ENCODE measurements at places on chromosomes 6 and 20.

DNA sequence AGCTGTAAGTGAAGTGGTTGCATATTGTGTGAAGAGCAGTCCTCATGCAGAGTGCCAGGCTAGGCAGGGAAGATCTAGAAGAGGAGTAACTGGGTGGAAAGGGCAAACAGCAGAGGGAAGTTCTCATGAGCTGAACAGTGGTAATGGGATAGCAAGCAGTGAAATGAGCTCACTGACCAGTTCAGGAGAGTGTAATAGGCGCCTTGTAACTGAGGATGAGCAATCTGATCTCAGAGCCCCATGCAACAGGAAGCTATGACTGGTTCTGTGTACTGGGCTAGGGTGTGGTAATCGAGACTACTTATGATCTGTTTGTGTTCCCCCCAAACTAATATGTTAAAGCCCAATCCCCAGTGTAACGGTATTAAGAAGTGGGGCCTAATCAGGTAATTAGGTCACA lies 98.6 kb downstream of the RFX6 start:
- no peak for DNase-seq

GRCh38 chr6:88167352-88167937 lies 1.3 kb upstream of the CNR1 start:
- DNase-seq: peak; percentile 83

- no peak for DNase-seq
Observed at GRCh38 chr20:57851025-57851682, 141.3 kb upstream of the PMEPA1 start.

DNA sequence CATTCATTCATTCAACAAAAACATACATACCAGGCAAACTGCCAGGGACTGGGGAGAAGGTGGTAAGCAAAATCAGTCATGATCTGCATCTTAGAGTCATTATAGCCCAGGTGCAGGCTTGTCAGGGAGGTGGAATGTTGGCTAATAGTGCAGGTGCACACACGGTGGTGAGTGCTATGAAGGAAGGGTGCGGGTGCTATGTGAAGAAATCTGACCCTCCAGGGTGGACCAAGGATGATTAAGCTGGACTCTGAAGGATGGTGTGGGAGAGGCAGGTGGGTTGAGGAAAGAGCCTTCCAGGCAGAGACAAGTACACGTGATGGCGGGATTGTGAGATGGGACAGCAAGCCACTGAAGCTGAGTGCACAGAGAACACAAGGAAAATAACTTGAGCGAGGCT lies 77.4 kb downstream of the B3GAT2 start:
- DNase-seq: no peak

GRCh38 chr6:33787346-33787953 lies 1.5 kb downstream of the LEMD2 start:
- no peak for DNase-seq

DNA sequence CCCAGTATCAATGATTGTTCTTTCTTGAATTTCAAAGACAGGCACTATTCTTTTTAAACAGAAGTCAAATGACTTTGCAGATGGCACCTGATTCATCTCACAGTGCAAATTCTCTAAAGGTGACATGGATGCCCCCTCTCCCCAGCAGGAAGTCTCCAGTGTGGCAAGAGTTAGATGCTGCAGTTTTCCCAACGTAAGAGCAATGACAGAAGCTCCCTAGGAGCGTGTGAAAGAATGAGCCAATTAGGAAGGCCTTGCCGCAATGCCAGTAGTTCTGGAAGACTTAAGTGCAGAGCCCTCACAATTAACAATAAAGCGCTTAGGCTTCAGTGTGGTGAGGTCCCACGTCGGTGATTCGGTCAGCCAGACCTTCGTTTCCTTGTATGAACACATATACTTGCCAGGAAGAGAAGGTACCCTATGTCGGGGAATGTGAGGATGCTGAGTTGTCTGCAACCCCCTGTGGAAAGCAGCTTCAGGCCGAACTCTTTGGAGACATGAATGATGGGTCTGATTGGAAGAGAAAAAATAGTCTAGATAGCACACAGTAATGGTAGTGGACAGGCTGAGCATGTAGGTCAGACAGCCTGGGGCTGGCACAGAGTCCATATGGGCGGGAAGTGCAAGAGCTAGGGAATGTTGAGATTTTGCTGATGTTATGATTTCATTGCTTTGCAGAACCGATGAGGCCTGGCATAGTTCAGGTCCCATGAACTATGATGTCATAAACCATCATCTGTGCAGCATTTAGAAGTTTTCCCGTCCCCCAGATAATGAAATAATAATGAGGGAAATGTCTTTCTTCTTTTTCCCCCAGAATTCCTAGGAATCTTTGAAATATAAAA lies 132.6 kb downstream of the PHACTR1 start:
- DNase-seq: peak; percentile 49

GRCh38 chr6:163756079-163756478 lies 341.6 kb downstream of the QKI start:
- DNase-seq: no peak

GRCh38 chr6:1657116-1657770 lies 47.5 kb downstream of the FOXC1 start:
- DNase-seq: peak; percentile 52

GRCh38 chr6:90351696-90352095 lies 55.1 kb upstream of the BACH2 start:
- no peak for DNase-seq

GRCh38 chr6:162942866-162943265 lies 215.1 kb downstream of the PACRG start:
- no peak for DNase-seq

GRCh38 chr20:44523746-44524145 lies 1.9 kb upstream of the SERINC3 start:
- no peak for DNase-seq

GRCh38 chr6:141833001-141833655 lies 299.6 kb upstream of the GJE1 start:
- DNase-seq: no peak

GRCh38 chr6:71420095-71420692 lies 131.6 kb downstream of the OGFRL1 start:
- no peak for DNase-seq

GRCh38 chr6:29680904-29681303 lies at the start of gene ZFP57:
Gene ZFP57, minus strand, starts transcription at chr6:29681152. Its CDS starts 4,149 bp downstream, at chr6:29677003.
- DNase-seq: no peak

- DNase-seq: no peak
Observed at GRCh38 chr6:24440897-24441598, 38.3 kb downstream of the MRS2 start.

DNA sequence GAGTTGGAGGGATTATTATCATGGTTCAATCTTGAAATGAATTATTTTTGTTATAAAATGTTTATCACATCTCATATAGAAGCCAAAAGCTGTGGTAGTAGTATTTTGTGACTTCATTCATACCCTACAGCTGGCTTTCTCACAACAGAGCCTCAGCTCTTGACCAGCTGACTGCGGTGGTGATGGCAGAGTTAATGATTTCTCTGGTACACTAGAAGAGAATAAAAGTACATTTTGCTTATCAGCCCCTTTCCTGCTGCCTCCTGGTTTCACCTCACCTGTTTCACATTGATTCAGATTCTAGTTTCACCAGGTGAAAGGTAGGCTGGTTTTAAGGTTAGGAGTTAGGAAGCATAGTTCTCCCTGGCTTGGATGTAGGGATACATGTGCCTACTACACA lies 55.7 kb downstream of the AFG1L start:
- DNase-seq: no peak

DNA sequence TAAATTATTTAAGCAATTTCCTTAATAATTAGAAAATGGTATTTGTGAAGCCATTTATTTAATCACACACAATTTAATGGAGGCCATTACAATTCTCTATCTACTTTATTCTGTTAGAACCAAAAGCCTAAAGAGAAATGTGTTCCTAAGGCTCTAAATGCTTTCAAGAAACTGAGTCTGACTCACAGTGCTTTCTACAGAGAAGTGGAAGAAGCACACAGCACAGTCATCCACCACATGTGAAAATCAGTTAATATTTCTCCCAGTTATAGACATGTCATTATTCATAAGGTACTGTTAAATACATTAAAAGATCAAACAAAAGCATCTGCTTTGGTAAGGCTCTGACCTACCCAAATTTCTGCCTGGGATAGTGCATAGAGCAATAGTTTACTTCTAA lies 214.4 kb downstream of the ALDH8A1 start:
- DNase-seq: no peak

GRCh38 chr6:15109338-15110090 lies 136.4 kb upstream of the JARID2 start:
- DNase-seq: no peak

- DNase-seq: no peak
Observed at GRCh38 chr6:111871207-111871606, 2.0 kb downstream of the FYN start.

DNA sequence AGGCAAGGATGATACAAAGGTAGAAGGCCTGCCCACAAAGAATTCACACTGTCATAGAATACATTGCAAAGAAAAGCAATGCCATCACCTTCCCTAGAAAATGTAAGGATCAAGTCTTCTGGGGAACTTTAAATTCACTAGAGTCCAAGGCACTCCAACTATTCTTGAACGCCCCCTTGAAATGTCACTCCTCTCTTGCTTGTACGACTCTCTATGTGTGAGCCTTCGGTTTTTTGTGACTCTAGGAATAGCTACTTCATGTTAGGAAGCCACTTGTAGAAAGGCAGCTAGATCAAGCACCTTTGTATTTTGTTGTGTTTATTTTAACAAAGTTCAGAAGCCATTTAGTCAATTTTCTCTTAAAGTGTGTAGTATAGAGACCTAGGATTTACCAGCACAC lies 159.2 kb upstream of the ARID1B start:
- DNase-seq: no peak

DNA sequence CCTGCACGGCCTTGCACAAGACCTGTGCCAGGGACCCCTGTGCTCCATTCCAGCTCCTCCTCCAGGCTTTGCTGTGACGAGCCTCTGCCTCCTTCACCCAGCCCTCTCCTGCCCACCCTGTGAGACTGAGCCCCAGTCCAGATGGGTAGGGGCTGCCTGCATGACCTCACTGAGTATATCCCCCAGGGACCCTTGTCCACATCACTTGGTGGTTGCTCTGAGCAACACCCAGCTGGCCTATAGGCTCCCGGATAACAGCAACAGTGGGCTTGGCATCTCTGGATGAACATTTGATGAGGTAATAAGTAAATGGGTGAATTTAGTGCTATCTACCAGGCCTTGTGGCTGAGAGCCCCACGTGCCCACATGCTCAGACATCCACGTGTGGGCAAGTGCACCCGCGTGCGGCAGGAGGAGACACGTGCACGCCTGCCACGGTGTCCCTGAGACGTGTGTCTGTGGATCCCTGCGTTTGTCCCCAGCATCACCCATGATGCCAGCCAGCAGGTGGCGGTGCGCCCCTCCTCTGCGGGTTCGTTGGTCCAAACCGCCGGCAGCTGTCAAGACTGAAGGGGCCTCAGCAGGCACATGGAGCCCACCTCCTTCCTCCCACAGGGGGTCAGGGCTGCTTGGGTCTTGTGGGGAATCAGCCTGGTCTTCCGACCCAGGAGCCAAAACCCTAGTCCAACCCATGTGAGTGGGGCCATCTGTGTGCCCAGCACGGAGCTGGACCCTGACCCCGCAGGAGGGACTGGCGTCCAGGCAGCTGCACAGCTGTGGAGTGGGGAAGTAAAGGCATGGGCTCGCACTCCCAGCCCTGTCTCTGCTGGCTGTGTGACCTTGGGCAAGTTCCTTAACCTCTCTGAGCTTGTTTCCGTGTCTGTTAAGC lies 45.9 kb downstream of the FGD2 start:
- peak; percentile 95 for DNase-seq

DNA sequence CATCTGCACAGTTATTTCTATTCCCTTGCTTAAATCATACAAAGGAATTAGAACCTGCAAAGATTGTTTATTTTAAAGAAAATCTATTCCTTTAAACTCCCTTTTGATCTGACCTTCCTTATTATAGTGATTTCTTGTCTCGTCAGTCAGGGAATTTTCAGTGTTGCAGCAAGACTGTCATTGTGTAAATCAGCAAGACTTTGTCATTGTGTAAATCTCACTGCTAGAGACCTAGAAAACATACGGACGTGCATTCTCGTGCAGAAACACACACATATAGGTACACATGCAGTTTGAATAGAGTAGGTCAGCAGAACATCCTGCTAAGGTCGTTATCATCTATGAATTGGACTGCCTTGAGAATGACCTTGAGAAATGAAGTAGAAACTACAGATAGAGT lies 6.2 kb upstream of the SGK1 start:
- DNase-seq: no peak

GRCh38 chr6:46648869-46649492 lies 3.6 kb downstream of the CYP39A1 start:
- DNase-seq: no peak

- DNase-seq: no peak
Observed at GRCh38 chr6:115717062-115717461, 343.6 kb downstream of the FRK start.

- peak; percentile 32 for DNase-seq
Observed at GRCh38 chr6:116287689-116288282, 8.1 kb upstream of the TSPYL1 start.

DNA sequence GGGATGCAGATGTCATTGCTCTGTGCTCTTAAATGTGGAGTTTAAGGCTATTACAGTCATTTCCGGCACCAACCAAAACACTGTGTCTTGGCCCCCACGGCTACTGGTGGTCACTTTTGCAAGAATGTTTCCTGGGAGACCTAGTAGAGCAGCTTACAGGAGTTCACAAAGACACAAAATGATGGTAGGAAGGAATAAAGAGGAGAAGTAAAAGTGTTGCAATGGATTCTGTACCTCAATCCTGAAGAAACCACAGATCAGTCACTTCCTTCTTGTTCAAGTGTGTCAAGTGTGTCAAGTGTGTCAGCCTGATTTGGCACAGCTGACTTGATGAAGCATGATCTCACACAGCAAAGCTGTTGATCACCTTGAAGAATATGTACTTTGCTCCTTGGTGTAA lies 344.0 kb downstream of the PLCB1 start:
- DNase-seq: peak; percentile 37

DNA sequence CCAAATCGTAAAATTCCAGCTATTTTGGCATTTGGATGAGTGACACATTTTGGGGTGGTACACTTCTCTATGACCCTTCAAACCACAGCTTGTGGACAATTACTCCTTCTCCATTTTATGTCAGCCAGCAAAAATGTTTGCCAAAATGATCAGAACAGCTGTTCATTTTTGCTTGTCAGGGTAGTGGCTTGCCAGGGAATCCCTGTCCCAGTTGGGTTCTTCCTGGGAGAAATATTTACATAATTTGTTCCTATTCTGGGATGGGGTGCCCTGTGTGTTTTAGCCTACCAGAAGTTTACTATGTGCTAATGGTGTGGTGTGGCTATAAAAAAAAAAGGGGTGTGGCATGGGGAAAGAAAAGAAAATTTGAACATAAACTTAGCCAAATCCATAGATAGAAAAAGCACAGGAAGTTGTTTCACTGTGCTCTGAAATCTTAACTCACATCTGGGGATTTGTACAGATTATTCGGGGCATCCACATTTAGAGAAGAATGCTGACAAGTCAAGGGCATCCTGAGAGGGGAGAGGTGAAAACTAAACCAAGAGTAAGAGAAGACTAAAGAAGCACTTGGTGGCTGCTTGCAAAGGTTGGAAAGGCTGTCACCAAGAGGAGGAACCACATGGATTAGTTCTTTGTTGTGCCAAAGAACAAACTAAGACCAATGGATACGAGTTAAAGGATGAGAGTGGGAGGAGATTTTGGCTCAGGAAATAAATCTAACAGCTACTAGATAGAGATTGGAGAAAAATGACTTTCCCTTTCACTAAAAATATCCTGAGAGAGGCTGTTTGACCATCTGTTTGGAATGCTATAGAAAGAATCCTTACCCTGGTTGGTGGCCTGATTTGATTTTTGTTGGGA lies 55.2 kb upstream of the RBM24 start:
- no peak for DNase-seq

Data from retina (tissue), 1 donor.